ENCODE measurements at places on chromosomes 16 and 17.

- DNase-seq = no peak
These were observed 488.9 kb downstream of the CDH13 start for GRCh38 chr16:83115491-83116232.

- DNase-seq = no peak
These were observed 2.4 kb downstream of the HSD17B1 start for GRCh38 chr17:42555122-42555622.

GRCh38 chr16:14553447-14553846, 76.6 kb downstream of the PARN start:
- no peak for DNase-seq

- no peak for DNase-seq
These were observed 320.1 kb downstream of the C16orf95 start for GRCh38 chr16:86997058-86997457.

DNA sequence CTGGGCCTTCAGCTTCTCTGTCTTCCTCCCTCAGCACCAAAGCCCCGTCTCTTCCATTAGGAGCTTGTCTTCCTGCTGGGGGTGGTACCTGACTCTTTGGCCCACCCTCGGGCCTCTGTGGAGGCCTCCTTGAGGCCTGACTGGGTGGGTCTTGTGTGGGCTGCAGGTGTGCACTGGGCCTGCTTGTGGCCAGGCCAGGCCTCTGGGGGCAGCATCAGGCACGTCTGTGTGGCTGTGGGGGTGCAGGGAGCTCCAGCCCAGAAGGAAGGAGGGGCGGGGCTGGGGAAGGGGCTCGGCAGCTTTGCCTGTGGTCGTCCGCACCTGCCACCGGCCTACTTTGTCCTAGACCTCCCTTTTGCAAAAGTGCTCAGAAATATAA, 7.0 kb downstream of the PIGQ start:
- DNase-seq = no peak

DNA sequence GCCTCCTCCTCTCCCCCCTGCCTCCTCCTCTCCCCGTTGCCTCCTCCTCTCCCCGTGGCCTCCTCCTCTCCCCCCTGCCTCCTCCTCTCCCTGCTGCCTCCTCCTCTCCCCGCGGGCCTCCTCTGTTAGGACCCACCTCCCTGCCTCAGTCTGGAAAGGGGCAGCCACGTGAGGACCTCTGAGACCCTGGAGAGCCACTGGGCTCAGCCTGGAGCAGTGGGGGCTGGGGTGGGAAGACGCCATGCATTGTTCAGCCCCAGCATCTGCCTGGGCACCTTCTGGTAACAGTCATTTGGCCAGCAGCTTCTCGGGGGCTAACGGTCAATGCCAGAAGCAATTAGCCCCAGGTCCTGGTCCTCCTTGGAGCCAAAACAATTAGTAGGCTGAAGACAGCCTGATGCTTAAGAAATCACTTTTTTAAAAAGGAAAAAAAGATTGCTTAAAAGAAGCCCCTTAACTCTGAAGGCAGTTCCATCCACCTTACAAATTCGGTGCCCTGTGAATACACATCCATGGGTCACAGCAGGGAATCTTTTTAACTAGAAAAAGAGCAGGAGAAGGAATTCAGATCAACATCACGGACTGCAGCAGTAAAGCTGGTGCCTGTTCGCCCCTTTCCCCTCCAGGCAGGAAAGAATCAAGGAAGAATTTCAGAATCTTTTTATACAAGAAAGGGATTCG, 29.8 kb downstream of the NXN start:
- DNase-seq = no peak

All from inflammatory macrophage treated with lipopolysaccharide for 1 hour (primary cell).